Psoas muscle (tissue), 8 donors: ENCODE measurements at places on chromosomes 7 and 10. TPM values are rescaled to one million over a fixed set of nuclear protein-coding genes. Genes with fewer than 3 reads are reported as not detected.

Gene OR6B1
- total RNA-seq: not detected

Gene UCMA
- not detected for total RNA-seq

GRCh38 chr7:39589323-39590111 is 23.3 kb downstream of the YAE1 start:
- no peak overlapping the region for H3K27ac ChIP-seq
- DNase-seq: no peak
- no peaks in the 10 kb centered on the region for H3K4me1 ChIP-seq
- H3K27me3 ChIP-seq: no peaks in the 10 kb centered on the region

DNA sequence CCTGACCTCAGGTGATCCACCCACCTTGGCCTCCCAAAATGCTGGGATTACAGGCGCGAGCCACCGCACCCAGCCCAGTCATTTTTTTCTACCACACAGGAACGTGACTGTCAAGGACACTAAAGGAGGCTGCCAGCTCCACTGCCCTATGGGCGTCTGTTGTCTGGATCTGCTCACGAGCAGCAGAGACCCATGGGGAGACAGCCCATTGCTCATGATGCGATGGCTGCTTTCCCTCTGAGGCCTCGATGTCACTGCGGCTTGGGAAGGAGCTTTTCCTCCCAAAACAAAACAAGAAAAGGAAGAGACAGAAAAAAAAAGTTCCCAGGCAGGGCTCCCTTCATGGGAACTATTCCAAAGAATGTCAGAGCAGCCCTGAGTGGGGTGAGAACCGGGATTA is 70.5 kb downstream of the DENND2A start:
- no peaks in the 10 kb centered on the region for H3K27me3 ChIP-seq
- H3K4me3 ChIP-seq: no peak overlapping the region
- peaks cover 20% of the 10 kb centered on the region for H3K36me3 ChIP-seq

DNA sequence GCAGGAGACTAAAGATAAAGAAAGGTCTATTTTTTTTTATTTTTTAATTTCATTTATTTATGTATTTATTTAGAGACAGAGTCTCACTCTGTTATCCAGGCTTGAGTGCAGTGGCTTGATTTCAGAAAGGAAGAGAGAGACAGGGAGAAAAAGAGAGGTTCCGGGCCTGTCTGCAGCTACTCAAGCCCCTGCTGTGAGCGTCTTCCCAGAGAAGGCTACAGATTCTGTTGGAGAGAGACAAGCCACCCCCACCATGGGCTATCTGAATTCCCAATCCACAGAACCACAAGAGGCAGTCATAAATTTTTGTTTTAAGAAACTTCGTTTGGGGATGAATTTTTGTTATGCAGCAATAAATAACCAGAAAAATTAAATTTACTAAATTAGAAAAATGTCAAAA is 68.1 kb downstream of the CALN1 start:
- H3K27me3 ChIP-seq: no peaks in the 10 kb centered on the region
- no peak overlapping the region for H3K27ac ChIP-seq
- H3K4me3 ChIP-seq: no peak overlapping the region

- no peak overlapping the region for H3K4me3 ChIP-seq
- DNase-seq: peak; percentile 46
- no peak overlapping the region for H3K27ac ChIP-seq
- no peaks in the 10 kb centered on the region for H3K36me3 ChIP-seq
- no peaks in the 10 kb centered on the region for H3K27me3 ChIP-seq
Measured at GRCh38 chr10:93363891-93364648, 118.1 kb downstream of the MYOF start.

- H3K36me3 ChIP-seq: no peaks in the 10 kb centered on the region
- no peak for DNase-seq
- H3K27ac ChIP-seq: no peak overlapping the region
- no peak overlapping the region for H3K4me3 ChIP-seq
- H3K4me1 ChIP-seq: no peaks in the 10 kb centered on the region
- H3K27me3 ChIP-seq: no peaks in the 10 kb centered on the region
Measured at GRCh38 chr10:123556736-123557135, 109.4 kb upstream of the GPR26 start.

GRCh38 chr7:10724449-10724848 is 249.2 kb upstream of the PHF14 start:
- DNase-seq: no peak
- no peak overlapping the region for H3K27ac ChIP-seq
- H3K27me3 ChIP-seq: no peaks in the 10 kb centered on the region
- H3K4me1 ChIP-seq: no peaks in the 10 kb centered on the region
- H3K4me3 ChIP-seq: no peak overlapping the region

DNA sequence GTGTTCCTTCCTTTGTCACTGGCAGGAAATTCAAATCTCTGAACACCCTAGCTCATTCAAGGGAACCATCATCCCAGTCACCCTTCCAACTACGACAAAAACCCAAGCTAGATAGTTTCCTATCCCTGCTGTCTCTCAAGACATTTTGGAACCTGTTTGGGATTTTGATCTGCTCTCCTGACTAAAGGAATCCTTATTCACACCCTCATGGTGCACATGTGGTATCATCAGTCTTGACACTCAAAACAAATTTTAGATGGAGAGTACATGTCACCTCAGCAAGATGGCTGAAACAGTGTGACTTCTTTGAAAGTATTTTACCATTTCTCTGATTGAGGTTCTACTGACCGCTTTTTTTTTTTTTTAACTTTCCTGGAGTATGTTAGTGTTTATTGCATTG is 234.3 kb upstream of the TMEM229A start:
- no peaks in the 10 kb centered on the region for H3K4me1 ChIP-seq
- no peak overlapping the region for H3K27ac ChIP-seq
- no peak for DNase-seq
- H3K27me3 ChIP-seq: no peaks in the 10 kb centered on the region
- H3K36me3 ChIP-seq: no peaks in the 10 kb centered on the region
